ENCODE measurements at places on chromosomes 1 and 21. TPM values are rescaled to one million over a fixed set of nuclear protein-coding genes. Genes with fewer than 3 reads are reported as not detected.
A peak's percentile ranks its signal among the peaks of the same experiment; 100 is the strongest.

GRCh38 chr1:225689882-225690459 is 37.0 kb upstream of the ENAH start:
- H3K36me3 ChIP-seq, result no peaks in the 10 kb centered on the region
- H3K4me3 ChIP-seq, result no peak overlapping the region
- DNase-seq, result no peak

GRCh38 chr1:204834752-204835151 is 35.9 kb upstream of the NFASC start:
- H3K4me3 ChIP-seq, result no peak overlapping the region
- H3K27ac ChIP-seq, result no peak overlapping the region
- H3K27me3 ChIP-seq, result no peaks in the 10 kb centered on the region
- no peaks in the 10 kb centered on the region for H3K4me1 ChIP-seq
- no peaks in the 10 kb centered on the region for H3K36me3 ChIP-seq

DNA sequence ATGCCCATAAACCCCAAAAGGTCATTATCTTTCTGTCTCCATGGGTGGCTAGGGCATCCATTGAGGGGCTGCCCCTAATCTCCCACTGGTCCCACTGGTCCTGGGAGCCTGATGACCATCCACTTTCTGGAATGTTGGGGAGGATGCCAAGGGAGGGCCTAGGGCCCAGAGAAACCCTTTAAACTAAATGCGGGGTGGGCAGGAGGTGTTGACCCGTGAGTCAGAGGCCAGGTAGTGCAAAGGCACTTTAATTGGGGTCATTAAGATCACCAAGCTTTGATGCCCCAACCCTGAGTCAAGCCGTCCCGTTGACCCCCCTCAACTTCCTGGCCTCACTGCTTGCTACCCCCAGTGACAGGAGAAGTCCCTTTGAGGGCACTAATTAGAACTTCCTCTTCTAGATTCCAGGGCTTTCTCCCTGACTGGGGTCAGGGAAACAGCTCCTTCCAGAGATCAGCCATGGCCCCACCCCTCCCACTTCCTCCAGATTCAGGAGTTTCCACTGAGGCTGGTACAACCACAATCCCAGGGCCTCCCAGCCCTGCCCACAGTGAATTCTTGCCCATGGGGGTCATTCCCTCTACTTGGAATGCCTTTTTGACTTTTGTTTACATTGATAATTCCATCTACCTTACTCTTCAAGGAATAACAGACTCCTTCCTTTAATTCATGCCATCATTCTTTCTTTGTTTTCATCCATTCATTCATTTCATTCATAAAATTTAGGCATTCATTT is 15.5 kb upstream of the SERINC2 start:
- no peak overlapping the region for H3K4me3 ChIP-seq
- no peak for DNase-seq
- H3K4me1 ChIP-seq, result no peaks in the 10 kb centered on the region
- no peaks in the 10 kb centered on the region for H3K36me3 ChIP-seq

- peaks cover 22% of the 10 kb centered on the region for H3K36me3 ChIP-seq
- DNase-seq, result no peak
- H3K27ac ChIP-seq, result no peak overlapping the region
Observed at GRCh38 chr1:112651205-112651604, 23.3 kb upstream of the MOV10 start.

GRCh38 chr1:117060441-117061317 is 553 bp downstream of the TTF2 start:
- H3K27me3 ChIP-seq, result no peaks in the 10 kb centered on the region
- H3K4me3 ChIP-seq, result peak overlapping the region; percentile 64
- H3K36me3 ChIP-seq, result no peaks in the 10 kb centered on the region
- H3K27ac ChIP-seq, result peak overlapping the region; percentile 71

DNA sequence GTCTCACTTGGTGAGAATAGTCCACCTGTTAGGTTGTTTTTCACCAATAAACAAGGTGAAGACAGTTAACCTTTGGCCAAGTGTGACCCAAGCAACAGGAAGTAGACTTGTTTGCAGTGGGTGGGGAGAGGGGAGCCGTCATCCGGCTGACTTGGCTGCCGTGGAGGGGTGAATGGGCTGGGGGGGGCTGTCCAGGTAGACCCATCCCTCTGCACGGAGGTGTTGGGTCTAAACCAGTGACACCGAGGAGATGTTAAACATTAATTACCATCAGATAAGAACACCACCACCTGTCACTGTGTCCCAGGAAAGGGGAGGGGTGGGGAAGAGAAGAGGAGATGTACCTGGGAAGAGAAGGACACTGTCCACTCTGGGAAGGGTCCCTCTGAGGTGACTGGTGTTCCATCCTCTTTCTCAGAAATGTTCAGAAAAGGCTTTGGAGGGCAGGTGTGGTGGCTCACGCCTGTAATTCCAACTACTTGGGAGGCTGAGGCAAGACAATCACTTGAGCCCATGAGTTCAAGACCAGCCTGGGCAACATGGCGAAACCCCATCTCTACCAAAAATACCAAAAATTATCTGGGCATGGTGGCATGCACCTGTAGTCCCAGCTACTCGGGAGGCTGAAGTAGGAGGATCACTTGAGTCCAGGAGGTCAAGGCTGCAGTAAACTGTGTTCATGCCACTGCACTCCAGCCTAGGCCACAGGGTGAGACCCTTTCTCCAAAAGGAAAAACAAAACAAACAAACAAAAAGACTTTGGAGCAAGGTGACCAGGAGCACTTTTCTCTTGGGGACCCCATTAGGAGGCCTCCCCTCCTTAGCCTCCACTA is 6.7 kb upstream of the MYOM3 start:
- H3K4me3 ChIP-seq, result no peak overlapping the region
- DNase-seq, result no peak
- H3K36me3 ChIP-seq, result no peaks in the 10 kb centered on the region
- H3K27ac ChIP-seq, result no peak overlapping the region
- H3K27me3 ChIP-seq, result peaks cover 2% of the 10 kb centered on the region
- H3K4me1 ChIP-seq, result no peaks in the 10 kb centered on the region

GRCh38 chr1:145757420-145757819 is 38.1 kb downstream of the CD160 start:
- H3K27ac ChIP-seq, result no peak overlapping the region
- H3K27me3 ChIP-seq, result no peaks in the 10 kb centered on the region
- peaks cover 13% of the 10 kb centered on the region for H3K36me3 ChIP-seq
- H3K4me3 ChIP-seq, result no peak overlapping the region

Gene MAB21L3
- 0.58 TPM for total RNA-seq

Gene NEK2
- 0.61 TPM for total RNA-seq

Gene NECTIN4
- total RNA-seq, result 12.5 TPM

Gene FAM43B
- 0.37 TPM for total RNA-seq
